ENCODE measurements at places on chromosomes 2 and 18.

DNA sequence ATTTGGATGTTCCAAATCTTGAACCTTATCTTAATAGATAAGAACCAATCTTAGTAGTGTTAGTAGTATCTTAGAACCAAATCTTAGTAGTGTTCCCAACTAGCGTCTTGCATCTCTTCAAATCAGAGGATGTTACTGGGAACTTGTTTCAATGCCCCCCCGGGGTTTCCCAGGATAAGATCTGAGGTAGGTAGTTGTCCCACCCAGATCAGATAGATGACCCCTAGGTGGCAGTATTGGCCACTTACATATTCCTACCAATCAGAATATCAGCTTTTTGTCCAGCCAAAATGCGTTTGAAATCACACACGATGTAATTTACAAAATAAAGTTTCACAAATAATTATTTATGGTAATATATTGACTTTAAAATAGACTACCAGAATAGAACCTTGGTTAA lies 314.8 kb downstream of the MBD2 start:
- DNase-seq, result no peak

GRCh38 chr2:113164930-113165585 lies 8.7 kb upstream of the PSD4 start:
- no peak for DNase-seq

DNA sequence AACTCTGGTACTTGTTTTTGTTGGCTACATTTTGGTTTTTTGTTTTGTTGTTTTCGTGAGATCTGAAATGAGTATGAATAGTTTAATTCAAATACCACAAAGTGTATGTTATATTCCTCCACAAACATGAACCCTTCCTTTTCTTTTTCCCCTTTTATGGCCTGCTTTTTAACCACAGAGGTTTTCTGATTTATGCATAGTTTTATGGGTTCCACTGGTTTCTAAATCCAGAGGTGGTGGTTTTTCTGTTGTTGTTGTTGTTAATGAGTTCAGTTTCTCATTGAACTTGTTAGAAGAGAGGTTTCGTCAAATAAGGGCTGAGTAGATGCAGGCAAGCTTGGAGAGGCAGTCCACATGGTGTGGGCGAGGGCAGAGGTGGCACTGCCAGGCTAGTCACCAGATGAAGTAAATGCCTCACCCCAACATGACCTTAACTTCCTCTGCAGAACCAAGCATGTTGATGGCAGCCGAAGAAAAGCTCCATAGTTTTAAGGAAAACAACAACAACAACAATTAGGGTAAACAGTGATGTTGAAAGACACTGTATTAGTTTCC lies 72.5 kb downstream of the RIF1 start:
- no peak for DNase-seq

DNA sequence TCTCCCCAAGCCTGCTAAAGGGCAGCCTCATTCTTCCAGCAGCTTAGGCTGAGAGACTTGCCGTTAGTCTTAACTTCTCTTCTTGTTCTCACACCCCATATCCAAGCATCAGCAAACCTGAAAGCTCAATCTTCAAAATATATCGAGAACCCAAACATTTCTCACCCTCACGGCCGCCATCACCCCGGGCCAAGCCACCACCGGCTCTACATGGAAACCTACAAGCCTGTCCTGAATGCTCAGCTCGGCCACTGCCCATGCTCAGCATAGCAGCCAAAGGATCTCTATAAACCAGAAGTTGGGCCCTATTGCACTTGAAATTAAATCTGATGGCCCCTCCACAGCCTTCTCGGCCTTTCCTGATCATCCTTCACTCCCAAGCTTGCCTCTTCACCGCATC lies 2.1 kb downstream of the HS1BP3 start:
- DNase-seq, result no peak

DNA sequence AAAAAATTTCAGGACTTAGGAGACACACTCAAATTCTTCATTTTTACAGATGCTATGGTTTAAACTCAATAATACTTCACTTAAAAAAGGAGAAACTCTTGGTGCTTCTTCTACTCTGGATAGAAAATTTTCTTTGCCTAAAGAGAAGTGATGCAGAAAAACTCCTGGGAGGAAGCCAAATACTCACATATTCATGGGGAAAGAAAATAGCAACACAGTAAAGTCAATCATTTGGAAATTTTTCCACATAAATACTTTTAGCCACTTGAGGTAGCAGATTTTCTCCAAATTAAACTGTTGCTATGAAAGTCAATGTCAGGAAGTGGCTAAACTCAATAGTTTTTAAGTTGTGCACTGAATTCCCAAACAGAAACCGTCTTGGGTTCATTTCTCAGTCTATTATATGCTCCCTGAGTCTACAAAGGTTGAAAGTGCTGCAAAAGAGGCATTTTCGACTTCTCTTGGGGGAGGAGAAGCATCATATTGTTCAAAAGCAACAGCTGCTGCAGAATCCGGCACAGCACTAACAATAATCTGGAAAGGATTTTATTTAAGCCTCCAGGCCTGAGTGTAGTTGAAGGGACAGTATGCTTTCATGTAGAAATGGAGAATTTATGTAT lies 81.1 kb downstream of the UPP2 start:
- no peak for DNase-seq

GRCh38 chr18:2049986-2050385 lies 521.3 kb downstream of the METTL4 start:
- DNase-seq, result no peak

- DNase-seq, result no peak
These were observed 155.7 kb downstream of the HDAC4 start for GRCh38 chr2:239245107-239245506.

GRCh38 chr2:67516899-67517530 lies 119.9 kb downstream of the ETAA1 start:
- no peak for DNase-seq

- DNase-seq, result no peak
These were observed 150.6 kb downstream of the PRPF40A start for GRCh38 chr2:152566728-152567069.

DNA sequence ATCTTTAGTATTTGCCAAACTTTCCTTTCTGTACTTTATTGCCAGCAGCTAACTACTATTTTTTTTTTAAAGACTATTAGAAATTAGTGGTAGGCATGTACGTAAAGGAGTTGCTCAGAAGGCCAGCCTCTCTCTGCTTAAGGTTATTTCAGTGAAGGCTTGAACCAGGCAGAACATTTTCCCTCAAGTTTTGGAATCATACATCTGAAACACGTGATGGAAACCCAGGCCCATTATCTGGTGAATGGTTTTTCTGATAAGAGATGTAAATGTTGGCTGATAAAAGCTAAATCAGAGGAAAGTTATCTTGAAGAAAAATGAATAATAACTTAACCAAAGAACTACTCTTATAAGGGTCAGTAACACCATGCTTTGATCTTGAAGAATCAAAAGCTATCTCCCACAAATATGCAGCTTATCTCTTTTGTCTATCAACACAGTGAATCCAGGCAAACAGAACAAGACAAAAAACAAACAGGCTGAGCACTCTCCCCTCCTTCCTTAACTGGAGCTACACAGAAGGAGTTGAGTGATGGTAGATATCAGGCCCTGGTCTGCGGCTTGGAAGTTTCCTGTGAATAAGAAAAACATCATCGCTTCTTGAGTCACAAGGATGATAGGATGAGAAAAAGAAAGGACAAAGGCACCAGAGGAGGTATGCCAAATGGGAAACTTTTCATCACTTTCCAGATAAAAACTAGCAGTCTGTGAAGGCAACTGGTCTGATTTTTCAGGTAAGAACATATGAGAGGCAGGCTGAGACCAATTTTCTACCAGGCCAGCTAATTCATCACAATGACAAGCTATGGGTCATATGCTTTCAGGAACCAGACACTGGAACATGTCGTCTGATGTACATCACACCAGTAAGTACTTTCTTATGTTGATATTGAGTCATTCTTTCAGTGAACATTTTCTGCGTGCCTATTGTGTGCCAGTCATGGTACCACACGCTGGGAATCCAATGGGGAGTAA lies 88.4 kb upstream of the STK17B start:
- DNase-seq, result no peak

GRCh38 chr2:233387667-233388528 lies 33.6 kb downstream of the DGKD start:
- no peak for DNase-seq

Measured in stimulated activated CD4-positive, alpha-beta T cell treated with anti-CD3 and anti-CD28 coated beads, Interleukin-1b, Interleukin-23, amount 100 ng/mL, for 1 hour (primary cell).